ENCODE measurements at places on chromosomes 1 and 21.
A peak's percentile ranks its signal among the peaks of the same experiment; 100 is the strongest.

DNA sequence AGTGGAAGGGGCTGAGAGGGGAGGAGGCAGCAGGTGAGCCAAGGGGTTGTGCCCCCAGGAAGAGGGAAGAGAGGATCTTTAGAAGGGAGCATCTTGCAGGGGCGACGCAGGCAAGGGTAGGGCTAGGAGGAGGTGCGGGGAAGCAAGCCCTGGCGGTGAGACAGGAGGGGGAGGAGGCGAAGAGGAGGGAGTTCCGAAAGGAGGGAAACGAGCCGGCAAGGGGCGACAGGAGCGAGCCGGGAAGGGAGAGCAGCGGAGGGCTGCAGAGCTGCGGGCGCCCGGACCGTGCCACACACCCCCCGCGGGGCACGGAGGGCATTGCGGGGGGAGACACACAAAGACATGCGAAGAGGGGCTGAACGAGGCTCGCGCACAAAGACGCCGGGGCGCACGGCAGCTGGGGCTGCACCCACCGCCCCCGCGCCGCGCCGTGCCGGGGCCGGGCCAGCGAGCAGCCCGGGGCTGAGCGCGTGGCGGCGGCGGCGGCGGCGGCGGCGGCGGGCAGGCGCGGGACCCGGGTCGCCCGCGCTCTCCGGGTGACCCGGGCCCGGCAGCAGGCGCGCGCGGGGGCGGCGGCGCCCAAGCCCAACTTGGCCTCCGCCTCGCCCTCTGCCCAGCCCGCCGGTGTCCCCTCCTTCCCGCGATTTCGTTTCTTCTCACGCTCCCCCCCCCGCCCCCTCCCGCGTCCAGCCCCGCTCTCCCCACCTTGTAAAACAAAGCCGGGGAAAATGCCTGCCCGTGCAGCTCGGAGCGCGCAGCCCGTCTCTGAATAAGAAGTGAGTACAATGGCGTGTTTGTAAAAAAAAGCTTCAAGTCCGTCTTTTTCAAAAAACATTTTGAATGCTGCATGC, at the start of gene KCNK2:
Gene KCNK2 (plus strand): TSS at position 206 of the 851 bp plus-strand sequence. CDS start 649 bp downstream, outside the sequence.
- no peak for DNase-seq

GRCh38 chr1:54111624-54112023, 41.2 kb downstream of the CDCP2 start:
- no peak for DNase-seq

- no peak for DNase-seq
Observed at GRCh38 chr1:33273406-33273805, 17.1 kb downstream of the ZNF362 start.

DNA sequence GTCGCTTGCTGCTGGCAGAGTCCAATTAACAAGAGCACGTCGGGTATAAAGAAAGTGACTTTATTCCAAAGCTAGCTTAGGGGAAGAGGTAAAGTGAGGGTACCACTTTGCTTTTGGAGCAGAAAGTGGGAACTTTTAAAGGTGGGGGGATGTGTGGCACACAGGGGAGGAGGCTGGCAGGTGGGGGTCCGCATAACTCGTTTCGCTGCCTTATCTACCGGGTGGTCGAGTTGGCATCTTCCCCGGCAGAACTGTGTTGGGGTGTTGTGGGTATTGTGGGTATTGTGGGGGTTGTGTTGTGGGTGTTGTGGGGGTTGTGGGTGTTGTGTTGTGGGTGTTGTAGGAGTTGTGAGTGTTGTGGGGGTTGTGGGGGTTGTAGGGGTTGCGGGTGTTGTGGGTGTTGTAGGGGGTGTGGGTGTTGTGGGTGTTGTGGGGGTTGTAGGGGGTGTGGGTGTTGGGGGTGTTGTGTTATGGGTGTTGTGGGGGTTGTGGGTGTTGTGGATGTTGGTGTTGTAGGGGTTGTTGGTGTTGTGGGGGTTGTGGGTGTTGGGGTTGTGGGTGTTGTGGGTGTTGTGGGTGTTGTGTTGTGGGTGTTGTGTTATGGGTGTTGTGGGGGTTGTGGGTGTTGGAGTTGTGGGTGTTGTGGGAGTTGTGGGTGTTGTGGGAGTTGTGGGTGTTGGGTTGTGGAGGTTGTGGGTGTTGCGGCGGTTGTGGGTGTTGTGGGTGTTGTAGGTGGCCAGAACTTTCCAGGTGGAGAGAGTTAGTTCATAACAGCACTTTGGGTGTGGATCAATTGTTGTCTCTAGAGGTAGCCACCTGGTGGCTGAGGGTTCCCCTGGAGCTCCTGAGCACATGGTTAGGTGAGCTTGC, 52.7 kb downstream of the AGPAT3 start:
- DNase-seq = peak; percentile 58

GRCh38 chr21:9758888-9759287, 762.5 kb upstream of the TPTE start:
- DNase-seq = no peak

DNA sequence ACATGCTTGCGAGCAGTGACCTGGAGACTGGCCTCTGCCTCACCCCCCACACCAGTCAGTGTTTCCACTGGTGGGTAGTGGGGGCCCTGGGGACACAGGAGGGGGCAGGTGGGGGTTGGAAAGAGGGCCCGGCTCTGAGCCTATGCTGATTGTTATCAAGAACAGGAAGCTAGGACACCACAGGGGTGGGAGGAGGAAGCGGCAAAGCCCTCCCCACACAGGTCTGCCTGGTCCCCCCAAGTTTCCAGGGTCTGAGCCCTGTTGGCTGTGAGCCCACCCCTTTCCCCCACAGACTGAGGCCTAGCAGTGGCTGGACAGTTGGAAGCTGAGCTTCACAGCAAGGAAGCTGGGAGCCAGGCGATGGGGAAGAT, 1.6 kb upstream of the PTPN7 start:
- no peak for DNase-seq

Measured in Karpas-422 (cell line).